ENCODE measurements at places on chromosomes 5 and 9.

- no peak for DNase-seq
These were observed 166.5 kb downstream of the RMI1 start for GRCh38 chr9:84146893-84147710.

DNA sequence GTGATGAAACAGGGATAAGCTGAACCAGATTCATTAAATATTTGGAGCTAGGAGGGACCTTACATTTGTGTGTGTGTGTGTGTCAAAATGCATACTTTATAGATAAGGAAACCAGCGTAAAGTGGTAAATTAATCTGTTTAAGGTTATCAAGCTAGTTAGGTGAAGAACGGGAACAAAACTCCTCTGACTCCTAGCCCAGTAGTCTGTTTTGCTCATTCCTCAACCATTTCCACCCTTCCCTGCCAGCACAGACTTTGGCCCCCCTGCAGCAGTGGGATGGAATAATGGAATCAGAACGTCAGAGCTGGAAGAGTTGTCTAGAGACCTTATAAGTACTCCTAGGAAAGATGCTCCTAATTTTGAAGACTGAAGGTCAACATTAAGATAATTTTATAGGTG, 6.5 kb downstream of the AGXT2 start:
- no peak for DNase-seq

DNA sequence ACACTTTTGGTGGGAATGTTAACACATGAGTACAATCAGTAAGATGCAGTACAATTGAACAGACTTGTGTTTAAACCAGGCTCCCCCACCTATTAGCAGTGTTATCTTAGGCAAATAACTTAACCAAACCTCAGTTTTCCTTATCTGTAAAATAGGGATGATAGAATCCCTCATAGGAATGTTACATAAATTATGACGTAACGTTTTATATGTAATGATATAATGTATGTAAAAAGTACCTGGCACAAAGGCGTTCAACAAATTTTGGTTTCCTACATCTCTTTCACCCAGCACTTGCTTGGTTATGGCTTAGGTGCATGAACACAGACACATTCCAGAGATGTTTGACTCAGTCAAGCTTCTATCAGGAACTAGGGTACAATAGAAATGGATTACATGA, 26.7 kb upstream of the IL33 start:
- no peak for DNase-seq

GRCh38 chr5:169385636-169386035, 84.7 kb upstream of the SLIT3 start:
- DNase-seq, result no peak

Measured in stimulated activated CD4-positive, alpha-beta T cell treated with anti-CD3 and anti-CD28 coated beads, Interleukin-1b, Interleukin-23, amount 100 ng/mL, for 1 hour (primary cell).